GM12878 (cell line): ENCODE measurements at places on chromosomes 1 and 21.

- DNase-seq, result peak; percentile 5
- no peak overlapping the region for H3K4me3 ChIP-seq
Measured at GRCh38 chr1:178189814-178190213, 95.9 kb downstream of the RASAL2 start.

DNA sequence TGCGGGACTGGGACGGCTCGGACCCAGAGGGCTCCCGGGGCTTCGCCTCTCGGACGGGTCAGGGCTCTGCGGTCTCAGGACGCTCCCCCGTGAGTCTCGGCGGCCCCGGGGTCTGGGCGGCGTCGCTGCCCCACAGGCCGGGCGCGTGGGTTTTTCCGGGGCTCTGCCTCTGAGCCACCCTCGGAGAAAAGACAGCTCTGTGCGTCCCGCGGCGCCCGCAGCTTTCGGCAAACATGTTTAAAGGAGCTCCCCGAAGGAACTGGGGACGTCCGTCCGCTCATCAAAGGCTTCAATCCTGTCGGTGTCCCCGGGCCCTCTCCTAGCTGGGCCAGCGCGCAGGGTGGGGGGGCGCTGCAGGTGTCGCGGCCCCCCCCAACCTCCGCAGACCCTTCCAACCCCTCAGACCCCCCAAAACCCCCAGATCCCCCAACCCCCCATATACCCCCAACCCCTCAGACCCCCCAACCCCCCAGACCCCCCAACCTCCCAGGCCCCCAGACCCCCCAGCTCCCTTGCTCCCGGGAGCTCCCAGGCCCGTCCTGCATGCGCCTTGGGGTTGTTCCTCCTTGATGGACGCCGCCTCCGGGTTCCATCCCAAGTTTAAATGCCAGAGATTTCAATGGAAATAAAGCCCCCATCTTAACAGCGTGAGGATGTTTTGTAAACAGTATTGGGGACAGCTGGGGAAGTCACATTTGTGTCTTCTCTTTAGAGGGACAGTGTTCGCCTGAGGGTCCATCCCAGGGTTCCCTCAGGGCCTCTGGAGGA is 996 bp upstream of the C1orf159 start:
- H3K27ac ChIP-seq, result no peak overlapping the region
- no peaks in the 10 kb centered on the region for H3K36me3 ChIP-seq
- no peak for DNase-seq
- no peaks in the 10 kb centered on the region; the same call in 1 of the 2 replicates for H3K4me1 ChIP-seq

DNA sequence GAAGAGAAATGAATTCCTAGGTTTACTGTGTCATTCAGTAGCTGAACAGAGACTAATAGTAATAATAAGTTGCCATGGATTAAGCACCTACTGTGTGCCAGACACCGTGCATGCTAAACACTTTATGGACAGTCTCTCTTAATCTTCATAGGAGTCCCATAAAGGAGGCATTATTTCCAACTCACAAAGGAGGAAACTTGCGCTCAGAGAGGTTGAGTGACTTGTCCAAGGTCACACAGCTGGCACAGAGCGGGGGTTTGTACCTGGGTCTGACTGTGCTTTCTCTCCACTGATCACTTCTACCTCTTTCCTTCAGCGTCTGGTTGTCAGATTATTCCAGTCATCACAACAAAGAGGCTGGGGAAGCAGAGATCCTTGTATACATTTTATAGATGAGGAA is 91.3 kb downstream of the KIRREL1 start:
- H3K4me1 ChIP-seq, result no peaks in the 10 kb centered on the region
- peaks cover 7% of the 10 kb centered on the region for H3K27me3 ChIP-seq
- H3K27ac ChIP-seq, result no peak overlapping the region
- no peak overlapping the region for H3K4me3 ChIP-seq
- no peak for DNase-seq
- no peaks in the 10 kb centered on the region for H3K36me3 ChIP-seq

GRCh38 chr1:231695439-231696255 is 69.1 kb downstream of the DISC1 start:
- H3K4me1 ChIP-seq, result no peaks in the 10 kb centered on the region
- H3K27me3 ChIP-seq, result no peaks in the 10 kb centered on the region; the same call in 1 of the 2 replicates
- no peak for DNase-seq
- no peak overlapping the region for H3K27ac ChIP-seq
- no peaks in the 10 kb centered on the region for H3K36me3 ChIP-seq
- no peak overlapping the region for H3K4me3 ChIP-seq

DNA sequence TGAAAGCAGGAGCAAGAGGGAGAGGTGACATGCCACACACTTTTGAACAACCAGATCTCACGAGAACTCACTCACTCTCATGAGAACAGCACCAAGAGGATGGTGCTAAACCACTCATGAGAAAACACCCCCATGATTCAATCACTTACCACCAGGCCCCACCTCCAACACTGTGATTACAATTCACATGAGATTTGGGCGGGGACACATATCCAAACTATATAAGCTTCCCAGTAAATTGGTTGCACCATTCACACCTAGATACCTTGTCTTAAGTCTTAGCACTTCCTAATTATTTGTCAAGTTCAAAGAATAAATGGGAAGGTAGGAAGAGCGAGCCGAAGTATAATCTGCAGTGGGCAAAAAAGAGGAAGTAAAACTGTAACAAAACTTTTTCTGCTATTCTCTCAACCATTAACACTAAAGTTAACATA is 34.3 kb downstream of the AMY1C start:
- no peak overlapping the region for H3K27ac ChIP-seq
- no peaks in the 10 kb centered on the region for H3K27me3 ChIP-seq

GRCh38 chr21:43025636-43026180 is 49.9 kb downstream of the CBS start:
- H3K27me3 ChIP-seq, result no peaks in the 10 kb centered on the region
- DNase-seq, result no peak
- H3K36me3 ChIP-seq, result peaks cover 4% of the 10 kb centered on the region; the same call in 1 of the 2 replicates
- no peaks in the 10 kb centered on the region for H3K4me1 ChIP-seq

DNA sequence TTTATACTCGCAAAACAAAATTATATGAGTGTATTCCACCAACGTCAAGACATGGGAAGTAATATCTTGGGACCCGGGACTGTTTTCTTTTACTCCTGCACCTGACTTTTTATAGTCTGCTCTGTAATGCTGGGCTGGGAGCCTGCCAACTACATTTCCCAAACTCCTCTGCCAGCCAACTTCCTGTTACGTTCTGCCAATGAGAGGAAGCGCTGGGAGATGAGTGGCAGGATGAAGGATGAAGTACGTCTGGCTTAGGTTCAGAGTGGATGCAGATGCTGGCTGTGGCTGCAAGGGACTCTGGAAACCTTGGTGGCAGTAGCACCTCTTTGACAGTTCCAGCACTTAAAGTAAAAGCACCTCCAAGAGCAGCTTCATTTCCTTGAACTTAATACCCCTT is 59.6 kb downstream of the USP24 start:
- peaks cover 13% of the 10 kb centered on the region; the same call in 1 of the 2 replicates for H3K4me1 ChIP-seq
- H3K27me3 ChIP-seq, result no peaks in the 10 kb centered on the region
- peaks cover 4% of the 10 kb centered on the region for H3K36me3 ChIP-seq
- H3K4me3 ChIP-seq, result no peak overlapping the region

DNA sequence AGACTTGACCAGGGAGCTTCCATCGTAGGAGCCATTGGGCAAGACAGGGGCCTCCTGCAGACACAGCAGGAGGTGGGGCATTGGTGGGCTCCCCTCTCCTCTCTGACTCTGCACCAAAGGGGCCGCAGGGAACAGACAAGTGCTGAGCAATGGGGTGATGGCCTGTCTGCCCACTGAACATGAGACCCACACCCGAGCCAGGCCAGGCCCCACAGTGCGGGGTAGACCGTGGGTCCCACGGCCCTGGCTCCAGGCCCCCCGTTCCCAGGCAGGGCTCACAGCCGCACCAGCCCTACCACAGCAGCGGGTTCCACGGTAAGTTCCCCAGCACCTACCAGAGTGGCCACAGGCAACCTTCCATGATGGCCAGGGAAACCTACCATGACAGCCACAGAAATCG is 45.9 kb downstream of the CHD5 start:
- no peaks in the 10 kb centered on the region for H3K27me3 ChIP-seq
- H3K36me3 ChIP-seq, result no peaks in the 10 kb centered on the region
- H3K4me3 ChIP-seq, result no peak overlapping the region
- H3K4me1 ChIP-seq, result no peaks in the 10 kb centered on the region
- no peak overlapping the region for H3K27ac ChIP-seq

DNA sequence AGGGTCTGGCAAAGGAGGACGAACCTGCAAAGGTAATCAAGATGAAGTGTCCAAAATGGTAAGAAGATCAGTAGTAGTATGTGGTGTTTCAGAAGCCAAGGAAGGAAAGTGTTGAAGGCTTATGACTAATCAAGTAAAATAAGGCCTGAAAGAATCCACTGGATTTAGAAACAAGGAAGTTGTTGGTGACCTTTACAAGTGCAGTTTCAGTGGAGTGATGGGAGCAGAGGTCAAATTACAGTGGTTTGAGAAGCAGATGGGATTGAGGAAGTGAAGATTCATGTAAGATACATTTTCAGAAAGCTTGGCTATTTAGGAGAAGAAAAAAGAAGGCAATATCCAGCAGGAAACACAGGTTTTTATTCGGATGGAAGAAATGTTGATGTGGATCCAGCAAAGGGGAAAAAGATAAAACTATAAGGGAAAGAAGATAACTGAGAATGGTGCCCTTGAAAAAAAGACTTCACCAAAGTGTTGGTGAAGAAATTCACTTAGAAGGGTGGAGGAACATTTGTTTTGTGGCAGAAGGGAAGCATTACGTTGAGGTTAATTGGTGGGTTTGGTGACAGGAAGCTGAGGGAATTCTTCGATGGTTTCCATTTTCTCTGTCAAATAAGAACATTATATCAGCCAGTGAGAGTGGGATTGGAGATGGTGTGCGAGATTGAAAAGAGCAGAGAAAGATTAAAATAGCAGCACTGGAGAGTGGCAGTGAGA is 2.1 kb downstream of the ARMH1 start:
- peak overlapping the region; percentile 22; the same call in 1 of the 2 replicates for H3K4me3 ChIP-seq
- no peaks in the 10 kb centered on the region for H3K27me3 ChIP-seq
- peak overlapping the region; percentile 87 for H3K27ac ChIP-seq
- DNase-seq, result no peak

GRCh38 chr1:38789498-38790169 is 69.9 kb downstream of the RRAGC start:
- H3K27ac ChIP-seq, result no peak overlapping the region
- DNase-seq, result no peak
- no peaks in the 10 kb centered on the region; the same call in none of the 2 replicates for H3K27me3 ChIP-seq
- H3K4me3 ChIP-seq, result no peak overlapping the region
- H3K4me1 ChIP-seq, result no peaks in the 10 kb centered on the region

DNA sequence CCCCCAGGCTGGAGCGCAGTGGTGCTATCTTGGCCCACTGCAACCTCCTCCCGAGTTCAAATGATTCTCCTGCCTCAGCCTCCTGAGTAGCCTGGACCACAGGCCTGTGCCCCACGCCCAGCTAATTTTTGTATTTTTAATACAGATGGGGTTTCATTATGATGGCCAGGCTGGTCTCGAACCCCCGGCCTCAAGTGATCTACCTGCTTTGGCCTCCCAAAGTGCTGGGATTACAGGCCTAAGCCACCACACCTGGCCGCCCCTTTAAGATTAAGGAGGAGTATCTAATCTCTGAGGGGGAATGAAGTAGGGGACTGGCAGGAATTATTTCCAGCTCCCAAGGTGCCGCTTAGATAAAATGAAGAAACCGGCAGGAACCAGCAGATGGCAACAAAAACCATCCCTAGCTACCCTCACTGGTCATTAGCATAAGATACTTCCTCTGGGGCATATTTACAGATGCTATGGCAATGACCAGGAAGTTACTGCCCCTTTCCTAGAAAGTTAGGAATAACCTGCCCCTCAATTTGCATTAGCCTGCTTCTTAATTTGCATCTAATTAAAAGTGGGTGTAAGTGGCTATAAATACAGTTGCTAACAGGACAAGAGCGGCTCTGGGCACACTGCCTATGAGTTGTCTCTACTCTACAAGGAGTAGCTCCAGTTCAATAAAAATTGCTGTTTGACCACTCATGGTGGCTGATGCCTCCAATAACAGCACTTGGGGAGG is 7.1 kb upstream of the NSUN4 start:
- H3K27ac ChIP-seq, result peak overlapping the region; percentile 98
- H3K36me3 ChIP-seq, result no peaks in the 10 kb centered on the region
- H3K27me3 ChIP-seq, result no peaks in the 10 kb centered on the region
- peak overlapping the region; percentile 16; the same call in 1 of the 2 replicates for H3K4me3 ChIP-seq
- H3K4me1 ChIP-seq, result peaks cover 22% of the 10 kb centered on the region
